ENCODE measurements at places on chromosomes 2 and 18.

DNA sequence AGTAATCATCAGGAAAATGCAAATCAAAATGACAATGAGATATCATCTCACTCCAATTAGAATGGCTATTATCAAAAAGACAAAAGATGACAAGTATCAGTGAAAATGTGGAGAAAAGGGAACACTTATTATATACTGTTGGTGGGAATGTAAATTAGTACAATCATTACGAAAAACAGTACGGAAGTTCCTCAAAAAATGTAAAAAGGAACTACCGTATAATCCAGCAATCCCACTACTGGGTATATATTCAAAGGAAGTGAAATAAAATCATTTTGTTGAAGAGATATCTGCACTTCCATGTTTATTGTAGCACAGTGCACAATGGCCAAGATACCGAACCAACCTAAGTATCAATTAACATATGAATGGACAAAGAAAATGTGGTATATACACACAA lies 52.4 kb upstream of the TEX51 start:
- no peak for DNase-seq

- DNase-seq, result no peak
Observed at GRCh38 chr2:14016289-14016955, 616.1 kb upstream of the LRATD1 start.

DNA sequence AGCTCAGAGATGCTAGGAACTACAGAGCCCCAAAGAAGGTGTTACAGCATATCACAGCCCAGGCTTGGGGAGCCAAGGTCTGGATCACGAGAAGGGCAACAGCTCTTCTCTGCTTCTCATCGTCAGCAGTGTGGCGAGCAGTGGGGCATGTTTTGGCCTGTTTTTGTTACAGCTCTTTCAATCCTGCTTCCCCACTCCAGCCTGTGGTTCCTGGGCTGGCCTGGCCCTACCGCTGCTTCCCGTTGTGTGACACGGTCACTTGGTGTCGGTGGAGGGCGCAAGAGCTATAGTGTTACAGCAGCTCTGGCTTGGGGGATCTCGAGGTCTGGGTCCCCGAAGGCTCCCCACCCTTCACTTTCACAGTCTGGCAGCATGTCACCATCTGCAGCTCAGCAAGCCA lies 870.2 kb downstream of the CBLN2 start:
- no peak for DNase-seq

DNA sequence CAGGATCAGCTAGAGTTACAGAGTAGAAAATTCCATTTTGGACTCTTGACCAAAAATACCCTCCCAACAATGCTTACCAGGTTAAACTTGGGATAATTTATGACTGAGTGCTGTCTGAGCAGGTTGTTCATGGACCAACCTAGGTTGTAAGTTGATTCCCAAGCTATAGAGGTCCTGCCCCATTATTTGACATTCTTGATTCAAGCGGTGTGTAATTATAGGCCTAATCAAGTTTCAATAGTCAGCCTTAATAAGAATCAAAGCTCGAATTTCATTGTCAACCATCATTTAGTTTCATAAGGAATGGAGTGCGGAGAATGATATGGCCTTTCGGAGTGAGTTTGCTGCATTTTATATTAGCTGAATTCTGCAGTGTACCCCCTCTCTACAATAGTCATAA lies 152.8 kb upstream of the FIGN start:
- DNase-seq, result no peak

DNA sequence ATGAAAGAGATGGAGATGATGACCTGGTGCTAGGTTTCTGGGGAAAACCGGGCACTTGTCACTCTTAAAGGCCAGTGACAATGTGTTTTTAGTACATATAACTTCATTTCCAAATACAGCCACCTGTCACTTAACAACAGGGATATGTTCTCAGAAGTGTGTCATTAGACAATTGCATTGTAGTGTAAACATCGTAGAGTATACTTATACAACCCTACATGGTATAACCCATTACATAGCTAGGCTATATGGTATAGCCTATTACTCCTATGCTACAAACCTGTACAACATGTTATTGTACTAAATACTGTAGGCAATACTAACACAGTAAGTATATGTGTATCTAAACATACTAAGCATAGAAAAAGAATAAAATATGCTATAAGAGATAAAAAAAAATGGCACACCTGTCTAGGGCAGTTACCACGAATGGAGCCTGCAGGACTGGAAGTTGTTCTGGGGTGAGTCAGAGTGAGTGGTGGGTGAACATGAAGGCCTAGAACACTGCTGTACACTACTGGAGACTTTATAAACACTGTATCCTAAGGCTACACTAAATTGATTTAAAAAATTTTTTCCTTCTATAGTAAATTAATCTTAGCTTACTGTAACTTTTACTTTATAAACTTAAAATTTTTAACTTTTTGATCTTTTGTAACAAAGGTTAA lies 123.2 kb downstream of the THADA start:
- no peak for DNase-seq

GRCh38 chr18:45684341-45685115 lies 39.5 kb upstream of the SLC14A1 start:
- DNase-seq, result no peak

DNA sequence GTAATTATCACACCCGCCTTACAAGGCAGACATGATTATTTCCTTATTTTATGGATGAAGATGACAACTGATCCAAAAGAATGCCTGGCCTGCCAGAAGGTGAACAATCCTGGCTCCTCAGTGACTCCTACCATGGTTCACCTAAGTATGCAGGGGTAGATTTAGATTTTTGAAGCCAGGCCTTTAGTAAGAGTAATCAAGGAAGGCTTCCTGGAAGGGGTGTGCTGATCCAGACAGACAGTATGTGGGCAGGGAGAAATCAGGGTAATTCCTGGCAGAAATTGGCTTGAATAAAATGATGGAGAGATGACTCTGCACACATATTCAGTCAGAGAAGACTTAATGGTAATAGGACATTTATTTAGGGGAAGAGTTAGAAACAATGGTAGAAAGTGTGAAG lies 637.7 kb upstream of the FANCL start:
- no peak for DNase-seq

GRCh38 chr2:80126596-80127189 lies 177.9 kb downstream of the LRRTM1 start:
- no peak for DNase-seq

DNA sequence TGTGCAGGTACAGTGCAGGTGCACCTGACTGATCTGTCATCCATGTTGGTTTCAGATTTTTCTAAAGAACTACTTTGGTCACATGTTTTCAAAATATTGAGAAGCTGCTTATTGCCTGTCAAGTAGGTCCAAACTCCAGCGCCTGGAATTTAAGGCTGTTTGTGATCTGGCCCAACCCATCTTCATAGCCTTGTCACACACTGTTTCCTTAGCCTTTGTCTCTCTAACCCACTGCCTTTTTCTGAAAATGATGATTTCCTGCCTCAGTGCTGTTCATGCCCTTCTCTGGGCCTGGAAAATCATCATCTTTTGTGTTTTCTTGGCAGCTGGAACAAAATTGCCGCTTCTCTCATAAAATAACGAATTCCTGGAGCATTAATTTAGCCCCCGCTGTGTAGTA lies 7.2 kb downstream of the LIMS1 start:
- no peak for DNase-seq

DNA sequence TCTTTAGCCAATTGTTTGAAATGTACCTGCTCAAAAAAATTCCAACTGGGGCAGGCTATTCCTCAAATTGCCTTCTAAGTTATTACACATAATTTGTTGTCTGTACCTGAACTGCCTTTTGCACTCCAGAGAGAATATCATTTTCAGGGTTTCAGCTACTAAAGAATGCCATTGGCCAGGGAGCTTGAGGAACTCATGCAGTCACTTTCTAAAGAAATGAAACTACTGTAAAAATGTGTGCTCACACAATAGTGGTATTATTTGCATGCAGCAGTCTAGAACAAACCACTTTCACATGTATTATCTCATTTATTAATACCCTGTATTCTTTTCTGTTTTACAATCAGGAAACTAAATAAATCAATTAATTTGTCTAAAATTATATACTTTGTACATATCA lies 152.2 kb downstream of the PID1 start:
- DNase-seq, result no peak

- no peak for DNase-seq
Observed at GRCh38 chr2:131034122-131035051, 58.9 kb downstream of the FAM168B start.

DNA sequence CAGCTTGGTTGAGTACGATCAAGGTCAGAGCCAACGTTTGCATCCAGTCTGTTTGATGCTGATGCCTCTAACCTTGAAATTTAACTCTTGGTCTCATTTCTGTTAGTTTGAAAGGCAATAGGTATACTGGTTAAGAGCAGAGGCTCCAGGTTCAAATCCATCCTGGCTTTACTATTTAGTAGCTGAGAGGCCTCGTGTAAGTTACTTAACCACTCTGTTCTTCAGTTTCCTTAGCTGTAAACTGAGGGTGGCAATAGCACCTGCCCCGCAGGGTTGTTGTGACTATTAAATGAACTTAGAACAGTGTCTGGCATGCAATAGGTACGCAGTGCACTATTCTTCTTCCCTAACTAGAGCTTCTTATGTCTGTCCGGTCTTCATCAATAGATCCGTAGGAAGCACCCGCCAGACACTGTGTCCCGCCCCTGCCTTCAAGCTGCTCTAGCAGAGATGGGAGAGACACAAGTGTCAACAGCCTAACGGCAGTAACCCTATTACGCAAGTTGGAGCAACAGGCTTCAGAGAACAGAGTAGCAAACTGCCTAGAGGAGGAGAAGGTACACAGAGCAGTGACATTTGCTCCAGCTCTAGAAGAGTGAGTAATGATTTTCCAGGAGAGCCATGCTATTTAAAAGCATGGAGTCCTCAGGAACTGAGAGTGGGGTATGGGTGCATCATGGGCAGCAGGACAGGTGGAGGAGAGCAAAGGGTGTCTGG lies 62.7 kb upstream of the ST3GAL5 start:
- DNase-seq, result no peak

DNA sequence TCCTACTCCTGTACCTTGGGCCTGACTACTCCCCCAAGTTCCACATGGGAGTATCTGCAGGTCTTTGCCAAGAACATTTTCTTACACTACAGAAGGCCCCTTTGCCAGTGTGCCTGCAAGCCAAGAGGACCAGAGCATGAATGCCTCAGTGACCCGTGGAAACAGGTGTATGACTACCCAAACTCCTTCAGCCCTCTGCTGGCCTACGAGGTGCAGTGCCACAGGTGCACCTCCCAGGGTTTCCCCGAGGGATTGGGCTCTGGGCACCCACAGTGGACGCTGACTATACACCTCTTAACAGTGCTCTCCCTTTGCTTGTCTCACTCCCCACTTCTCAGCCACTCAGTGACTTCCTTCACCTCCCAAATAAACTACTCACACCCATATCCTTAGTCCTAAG lies 91.4 kb downstream of the COL6A3 start:
- DNase-seq, result no peak

DNA sequence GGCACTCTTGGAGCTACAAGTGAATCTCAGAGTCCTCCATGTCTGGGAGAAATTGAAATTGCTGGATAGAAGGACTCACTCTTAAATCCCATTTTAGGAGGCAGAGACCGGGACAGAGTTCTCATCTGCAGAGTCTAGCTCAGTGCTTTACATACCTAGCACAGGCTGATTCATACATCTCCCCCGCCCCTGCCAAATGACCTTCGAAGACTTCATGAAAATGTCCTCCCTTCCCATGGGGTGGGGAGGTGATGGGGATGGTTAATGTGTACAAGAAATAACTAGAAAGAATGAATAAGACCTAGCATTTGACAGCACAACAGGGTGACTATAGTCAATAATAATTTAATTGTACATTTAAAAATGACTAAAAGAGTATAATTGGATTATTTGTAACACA lies 8.2 kb upstream of the SERPINB5 start:
- DNase-seq, result no peak

- DNase-seq, result no peak
Observed at GRCh38 chr18:11504962-11505361, 104.4 kb upstream of the SLC35G4 start.

DNA sequence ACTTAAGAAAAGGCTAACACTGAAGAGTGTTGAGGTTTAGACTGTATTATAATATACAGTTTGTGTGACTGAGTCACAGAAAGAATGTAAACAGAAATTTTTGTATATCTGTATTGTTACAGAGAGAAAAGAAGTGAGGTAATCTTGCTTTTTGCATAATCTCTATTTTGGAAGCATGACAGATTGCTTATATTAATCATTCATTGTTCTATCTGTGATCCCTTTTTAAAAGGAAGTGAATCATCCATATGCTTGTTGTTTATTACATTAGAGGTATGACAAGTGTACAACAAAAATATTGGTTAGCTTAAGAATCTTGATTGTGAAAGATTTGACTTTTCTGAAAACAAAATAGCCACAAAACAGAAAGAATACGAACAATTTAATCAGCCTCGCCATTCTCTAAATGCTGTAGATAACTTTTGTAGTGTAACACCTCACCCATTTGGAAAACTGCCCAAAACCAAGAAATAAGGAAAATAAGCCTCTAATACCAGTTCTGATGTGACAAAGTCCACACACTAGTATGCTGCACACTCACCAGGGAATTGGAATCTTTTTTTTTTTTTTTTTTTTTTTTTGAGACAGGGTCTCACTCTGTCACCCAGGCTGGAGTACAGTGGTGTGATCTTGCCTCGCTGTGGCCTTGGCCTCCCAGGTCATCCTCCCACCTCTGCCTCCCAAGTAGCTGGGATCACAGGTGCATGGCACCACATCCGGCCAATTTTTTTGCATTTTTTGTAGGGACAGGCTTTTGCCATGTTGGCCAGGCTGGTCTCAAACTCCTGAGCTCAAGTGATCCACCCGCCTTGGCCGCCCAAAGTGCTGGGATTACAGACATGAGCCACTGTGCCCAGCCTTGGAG lies 91.5 kb upstream of the LPIN2 start:
- no peak for DNase-seq
